Kidney epithelial cell (primary cell): ENCODE measurements at places on chromosomes 1 and 21. TPM values are rescaled to one million over a fixed set of nuclear protein-coding genes. Genes with fewer than 3 reads are reported as not detected.

DNA sequence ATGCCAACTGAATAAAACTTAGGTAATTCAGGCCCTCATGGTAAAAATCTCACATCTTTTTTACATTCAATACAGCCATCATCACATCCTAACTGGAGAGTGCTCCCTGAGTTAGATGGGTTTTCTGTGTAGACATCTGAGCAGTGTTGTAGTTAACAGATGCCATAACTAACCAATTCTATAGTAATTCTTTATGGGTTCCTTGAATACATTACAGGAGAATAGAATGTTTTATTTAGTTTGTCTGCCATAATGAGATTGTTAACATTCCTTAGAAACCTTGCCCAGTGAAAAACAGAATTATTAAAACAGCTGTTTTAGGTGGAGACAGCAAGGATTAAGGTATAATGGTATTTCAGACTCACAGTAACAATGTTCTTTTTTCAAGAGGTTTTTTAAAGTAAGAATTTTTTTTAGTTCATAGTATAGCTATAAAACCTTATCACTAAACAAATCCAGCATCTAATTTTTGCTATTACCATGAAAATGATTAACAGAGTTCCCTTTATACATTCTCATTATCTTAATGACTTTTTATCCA is 95.3 kb downstream of the ATP5PO start:
- DNase-seq: no peak

GRCh38 chr1:172390683-172391551 is 29.6 kb upstream of the C1orf105 start:
- no peak for DNase-seq

Gene CATSPER4
- 0.04 TPM in 1 of 2 replicates, not detected in the other for total RNA-seq

- DNase-seq: no peak
Observed at GRCh38 chr1:156706657-156707416, 1.5 kb upstream of the CRABP2 start.

DNA sequence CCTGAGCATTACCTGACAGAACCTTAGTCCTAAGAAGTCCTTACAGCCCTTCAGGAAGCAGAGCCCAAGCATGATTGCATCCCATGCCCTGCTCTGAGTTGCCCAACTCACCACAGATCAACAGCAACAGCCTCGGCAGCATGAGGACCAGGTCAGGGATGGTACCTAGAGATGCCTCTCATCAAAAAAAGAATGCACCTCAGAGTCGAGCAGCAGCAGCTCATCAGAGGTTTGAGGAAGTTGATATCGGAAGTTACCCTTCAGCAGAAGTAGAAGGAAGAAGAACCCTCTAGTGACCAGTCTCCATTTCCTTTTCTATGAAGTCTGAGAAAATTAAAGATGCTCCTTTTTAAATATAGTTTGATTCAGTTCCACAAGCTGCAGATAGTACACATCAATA is at the start of gene FCRL1:
FCRL1 (minus strand) TSS at position 225 of the 400 bp plus-strand sequence; CDS start at position 142, 83 bp downstream.
- DNase-seq: no peak

DNA sequence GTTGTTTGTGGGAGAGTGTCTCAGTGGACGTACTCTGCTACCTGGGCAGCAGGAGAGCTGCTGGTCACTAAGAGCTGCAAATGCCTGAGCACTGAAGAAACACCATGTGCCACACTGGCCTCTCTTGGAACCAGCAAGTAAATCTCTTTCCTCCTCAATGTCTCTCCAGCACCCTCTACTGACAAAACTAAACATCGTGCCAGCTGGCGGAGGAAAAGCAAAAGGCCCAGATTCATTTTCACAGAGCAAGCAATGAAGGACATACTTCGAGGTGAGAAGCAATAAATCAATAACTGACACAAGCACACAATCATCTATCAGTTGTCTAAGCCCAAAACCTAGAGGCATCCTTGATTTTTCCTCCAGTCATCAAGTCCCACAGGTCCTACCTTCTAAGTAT is 78.1 kb downstream of the RERE start:
- no peak for DNase-seq

Gene TAS1R1
- not detected in 2 replicates for total RNA-seq

DNA sequence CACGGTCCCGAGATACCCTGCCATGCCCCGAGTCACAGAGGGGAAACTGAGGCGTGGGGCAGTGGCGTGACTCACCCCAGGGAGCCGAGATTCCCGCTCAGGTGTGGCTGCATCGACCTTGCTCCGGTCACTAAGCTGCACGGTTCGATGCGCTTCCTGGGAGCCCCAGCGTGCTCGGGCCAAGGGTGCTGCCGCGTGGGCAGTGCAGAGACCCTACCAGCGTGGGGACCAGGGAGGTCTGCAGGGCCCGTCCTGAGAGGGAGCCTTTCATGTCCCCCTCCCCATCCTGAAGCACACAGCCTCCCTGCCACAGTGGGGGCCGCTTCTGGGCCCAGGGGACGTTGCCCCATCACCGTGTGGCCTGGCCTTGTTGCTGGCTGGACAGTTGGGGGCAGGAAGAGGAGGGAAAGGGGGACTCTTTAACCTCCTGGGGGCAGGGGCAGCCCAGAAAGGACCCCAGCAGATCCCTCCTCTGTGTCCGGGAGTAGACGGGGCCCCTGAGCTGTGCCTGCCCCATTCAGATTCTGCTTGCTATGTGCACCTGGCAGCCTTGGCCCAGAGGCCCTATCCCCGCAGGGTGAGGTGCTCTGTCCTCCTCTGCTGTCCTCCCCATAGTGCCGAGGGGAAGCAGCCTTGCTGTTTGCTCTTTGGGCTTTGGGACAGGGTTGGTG is 52.3 kb downstream of the COL18A1 start:
- DNase-seq: no peak

Gene KIF21B
- 17.6 and 18.4 TPM in 2 replicates for total RNA-seq

Gene HLCS
- 26.7 and 38.2 TPM in 2 replicates for total RNA-seq

Gene OR2L8
- total RNA-seq: not detected in 2 replicates

Gene RNU1-1
- under 0.01 TPM in 2 replicates for total RNA-seq

DNA sequence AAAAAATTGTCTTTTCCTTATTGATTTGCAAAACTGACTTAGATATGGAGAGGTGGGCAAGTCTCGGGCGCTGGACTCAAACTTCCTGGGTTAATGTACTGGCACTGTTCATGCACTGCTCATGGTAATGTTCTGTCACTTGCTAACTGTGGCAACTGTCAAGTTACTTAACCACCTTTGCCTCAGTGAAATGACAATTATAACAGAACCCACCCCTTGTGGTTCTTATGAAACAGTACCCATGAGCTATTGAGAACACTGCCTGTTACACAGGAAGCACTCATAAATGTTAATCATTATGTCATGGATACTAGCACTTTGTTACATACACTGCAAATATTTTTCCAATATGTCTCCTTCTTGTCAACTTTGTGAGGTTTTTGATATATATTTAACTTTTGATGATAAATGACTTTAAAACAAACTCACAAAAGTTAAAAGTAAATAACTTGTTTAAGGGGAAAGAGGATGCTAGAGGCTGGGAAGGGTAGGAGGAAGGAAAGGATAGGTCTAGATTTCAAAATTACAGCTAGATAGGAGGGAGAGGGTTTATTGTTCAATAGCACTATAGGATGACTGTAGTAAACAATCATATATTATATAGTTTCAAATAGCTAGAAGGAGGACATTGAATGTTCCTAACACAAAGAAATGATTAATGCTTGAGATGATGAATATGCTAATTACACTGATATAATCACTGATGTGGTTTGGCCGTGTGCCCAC is 342.5 kb downstream of the ADGRL2 start:
- no peak for DNase-seq

Gene CR1L
- total RNA-seq: not detected in 2 replicates

- no peak for DNase-seq
Observed at GRCh38 chr1:200795156-200795555, 56.5 kb downstream of the CAMSAP2 start.

DNA sequence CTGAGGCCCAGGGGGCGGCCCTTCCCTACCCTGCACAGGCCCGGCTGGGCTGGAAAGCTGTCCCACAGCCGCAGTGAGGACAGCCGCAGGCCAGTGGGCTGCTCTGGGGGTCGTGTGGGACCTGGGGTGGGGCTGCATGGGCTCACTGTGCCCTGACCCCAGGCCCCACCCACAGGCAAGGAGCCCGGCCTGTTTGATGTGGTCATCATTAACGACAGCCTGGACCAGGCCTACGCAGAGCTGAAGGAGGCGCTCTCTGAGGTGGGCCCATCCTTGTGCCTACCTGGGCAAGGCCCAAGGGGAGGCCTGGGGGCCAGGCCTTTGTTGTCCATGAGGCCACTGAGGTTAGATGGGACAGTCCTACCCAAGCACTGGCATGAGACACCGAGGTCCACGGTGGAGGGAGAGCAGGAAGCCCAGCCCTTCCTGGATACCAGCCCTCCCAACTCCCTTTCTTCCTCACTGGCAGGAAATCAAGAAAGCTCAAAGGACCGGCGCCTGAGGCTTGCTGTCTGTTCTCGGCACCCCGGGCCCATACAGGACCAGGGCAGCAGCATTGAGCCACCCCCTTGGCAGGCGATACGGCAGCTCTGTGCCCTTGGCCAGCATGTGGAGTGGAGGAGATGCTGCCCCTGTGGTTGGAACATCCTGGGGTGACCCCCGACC is 1.4 kb upstream of the GJC2 start:
- DNase-seq: no peak

- no peak for DNase-seq
Observed at GRCh38 chr1:238143038-238143437, 252.3 kb upstream of the ZP4 start.

- DNase-seq: no peak
Observed at GRCh38 chr1:55284856-55285255, 69.7 kb upstream of the USP24 start.

Gene KCNJ15
- 27.5 and 30.6 TPM in 2 replicates for total RNA-seq

DNA sequence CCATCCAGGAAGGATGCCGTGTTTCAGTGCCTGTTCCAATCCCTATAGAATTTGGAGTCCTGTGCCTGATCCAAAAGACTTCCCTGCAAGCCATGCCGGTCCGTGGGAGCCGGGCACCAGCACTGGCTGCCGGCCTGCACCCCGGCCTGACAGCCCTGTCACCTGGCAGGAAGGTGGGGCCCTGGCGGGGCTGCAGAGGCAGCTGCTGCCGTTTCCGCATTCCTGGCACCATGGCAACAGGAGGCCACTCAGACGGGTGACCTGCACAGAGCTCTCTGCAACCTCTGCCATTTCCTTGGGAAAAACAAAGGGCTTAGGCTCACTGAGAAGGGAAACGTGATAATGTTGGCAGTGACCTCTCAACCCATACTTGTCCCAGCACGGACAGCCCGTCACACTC is 63.2 kb upstream of the TMEM51 start:
- DNase-seq: peak; percentile 35

Gene LENEP
- total RNA-seq: 1.6 TPM in 1 of 2 replicates, not detected in the other

Gene FAM76A
- 10.7 and 13.5 TPM in 2 replicates for total RNA-seq

DNA sequence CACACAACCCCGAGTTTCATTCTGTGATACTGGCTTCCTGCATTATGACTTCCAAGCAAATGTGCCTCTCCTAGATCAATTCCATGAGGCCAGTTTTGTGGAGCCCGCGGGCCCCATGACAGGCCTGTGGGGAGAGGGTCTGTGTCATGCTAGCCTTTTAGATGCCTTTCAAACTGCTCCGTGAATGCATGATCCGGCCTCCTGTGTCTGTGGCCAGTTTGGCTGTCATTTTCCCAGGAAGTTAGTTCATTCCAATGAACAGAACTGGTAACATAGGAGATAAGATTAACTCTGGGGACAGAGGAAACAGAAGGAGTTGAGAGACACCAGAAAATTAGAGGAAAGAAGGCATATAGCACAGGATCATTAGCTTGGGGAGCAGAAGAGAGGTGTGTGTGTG is 3.2 kb downstream of the FNDC7 start:
- no peak for DNase-seq

- DNase-seq: no peak
Observed at GRCh38 chr1:227777646-227778045, 37.8 kb upstream of the PRSS38 start.

DNA sequence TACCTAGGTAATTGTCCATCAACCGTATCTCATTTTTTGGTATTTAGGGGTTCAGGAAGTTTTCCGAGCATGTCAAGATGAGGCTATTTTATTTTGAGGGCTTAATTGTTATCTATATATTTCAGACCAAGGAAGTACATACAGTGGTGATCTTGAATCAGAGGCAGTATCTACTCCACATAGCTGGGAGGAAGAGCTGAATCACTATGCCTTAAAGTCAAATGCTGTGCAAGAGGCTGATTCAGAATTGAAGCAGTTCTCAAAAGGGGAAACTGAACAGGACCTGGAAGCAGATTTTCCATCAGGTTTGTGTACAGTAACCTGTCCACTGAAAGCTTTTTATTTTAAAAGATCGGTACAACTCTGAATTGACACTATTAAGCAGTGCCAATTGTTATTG is 130.2 kb downstream of the ZMYM4 start:
- DNase-seq: no peak

Gene TSPEAR
- not detected in 2 replicates for total RNA-seq

DNA sequence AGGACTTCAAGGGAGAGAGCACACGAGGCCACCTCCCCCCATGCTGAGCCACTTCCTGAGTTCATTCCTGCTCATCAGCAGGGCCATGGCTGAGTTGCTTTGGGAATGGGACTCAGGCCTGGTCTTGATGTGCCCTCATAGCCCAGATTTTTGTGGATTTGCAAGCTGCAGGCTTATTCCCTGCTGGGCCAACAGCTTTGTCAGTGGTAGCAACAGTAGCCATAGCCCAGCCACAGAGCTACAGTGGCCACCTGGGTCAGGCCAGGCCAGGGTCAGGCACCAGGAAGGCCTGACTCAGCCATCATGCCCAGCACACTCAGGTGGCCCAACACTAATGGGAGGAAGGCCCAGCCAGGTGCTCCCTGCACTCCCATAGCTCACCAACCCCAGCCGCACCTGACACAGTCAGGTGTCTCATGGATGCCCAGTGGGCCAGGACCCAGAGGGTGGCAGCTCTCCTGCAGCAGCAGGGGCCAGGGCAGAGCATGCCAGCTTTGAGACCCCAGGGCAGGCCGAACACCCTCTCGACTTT is 33.5 kb downstream of the EPHA2 start:
- no peak for DNase-seq

Gene RIMKLA
- total RNA-seq: 0.14 and 0.29 TPM in 2 replicates

DNA sequence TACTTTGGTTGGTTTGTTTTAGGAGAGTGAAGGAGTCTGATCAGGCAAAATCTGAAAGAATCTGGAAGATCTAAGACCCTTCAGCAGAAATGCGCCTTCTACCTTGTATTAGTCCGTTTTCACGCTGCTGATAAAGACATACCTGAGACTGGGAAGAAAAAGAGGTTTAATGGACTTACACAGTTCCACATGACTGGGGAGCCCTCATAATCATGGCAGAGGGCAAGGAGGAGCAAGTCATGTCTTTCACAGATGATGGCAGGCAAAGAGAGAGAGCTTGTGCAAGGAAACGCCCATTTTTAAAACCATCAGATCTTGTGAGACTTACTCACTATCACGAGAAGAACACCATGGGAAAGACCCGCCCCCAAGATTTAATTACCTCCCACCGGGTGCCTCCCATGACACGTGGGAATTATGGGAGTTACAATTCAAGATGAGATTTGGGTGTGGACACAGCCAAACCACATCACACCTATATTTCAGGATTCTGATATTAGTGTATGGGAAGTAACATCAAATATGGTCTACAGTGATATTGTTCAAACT is 99.3 kb downstream of the GLUL start:
- DNase-seq: no peak

GRCh38 chr1:107318932-107319331 is 178.1 kb downstream of the NTNG1 start:
- no peak for DNase-seq

GRCh38 chr1:118294875-118295642 is 110.0 kb upstream of the SPAG17 start:
- DNase-seq: no peak

- DNase-seq: no peak
Observed at GRCh38 chr1:235455097-235455496, 49.2 kb downstream of the B3GALNT2 start.

Gene MTARC2
- total RNA-seq: 8.7 and 8.9 TPM in 2 replicates

Gene ARHGAP30
- total RNA-seq: 0.07 and 0.42 TPM in 2 replicates

- DNase-seq: no peak
Observed at GRCh38 chr1:178485541-178485981, 11.2 kb downstream of the CLEC20A start.
